Cerebellar nuclear complex (tissue), 1 donor: ENCODE measurements at places on chromosomes 1 and 21.

GRCh38 chr1:218765753-218766152, 407.9 kb upstream of the LYPLAL1 start:
- no peak for DNase-seq

DNA sequence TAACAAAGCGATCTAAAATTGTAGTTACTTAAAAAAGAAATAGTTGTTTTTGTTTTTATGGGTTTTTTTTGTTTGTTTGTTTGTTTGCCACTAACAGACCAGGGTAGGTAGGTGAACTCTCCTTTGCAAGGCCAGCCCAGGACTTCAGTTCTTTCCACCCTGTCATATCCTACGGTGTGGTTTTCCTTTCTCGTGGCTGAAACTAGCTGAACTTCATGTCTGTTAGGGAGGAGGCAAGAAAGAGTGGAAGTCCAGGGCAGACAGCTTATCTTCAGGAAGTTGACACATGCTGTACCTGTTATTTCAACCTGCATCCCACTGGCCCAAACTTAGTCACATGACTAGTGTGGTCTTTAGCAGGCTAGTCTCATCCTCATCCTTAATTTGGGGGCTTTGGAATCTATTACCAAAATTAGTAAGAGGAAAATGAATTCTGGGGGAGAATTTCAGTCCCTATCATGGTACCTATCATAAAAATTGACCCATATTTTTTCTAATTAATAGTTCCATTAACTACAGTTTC, 62.9 kb upstream of the LRRC7 start:
- no peak for DNase-seq

DNA sequence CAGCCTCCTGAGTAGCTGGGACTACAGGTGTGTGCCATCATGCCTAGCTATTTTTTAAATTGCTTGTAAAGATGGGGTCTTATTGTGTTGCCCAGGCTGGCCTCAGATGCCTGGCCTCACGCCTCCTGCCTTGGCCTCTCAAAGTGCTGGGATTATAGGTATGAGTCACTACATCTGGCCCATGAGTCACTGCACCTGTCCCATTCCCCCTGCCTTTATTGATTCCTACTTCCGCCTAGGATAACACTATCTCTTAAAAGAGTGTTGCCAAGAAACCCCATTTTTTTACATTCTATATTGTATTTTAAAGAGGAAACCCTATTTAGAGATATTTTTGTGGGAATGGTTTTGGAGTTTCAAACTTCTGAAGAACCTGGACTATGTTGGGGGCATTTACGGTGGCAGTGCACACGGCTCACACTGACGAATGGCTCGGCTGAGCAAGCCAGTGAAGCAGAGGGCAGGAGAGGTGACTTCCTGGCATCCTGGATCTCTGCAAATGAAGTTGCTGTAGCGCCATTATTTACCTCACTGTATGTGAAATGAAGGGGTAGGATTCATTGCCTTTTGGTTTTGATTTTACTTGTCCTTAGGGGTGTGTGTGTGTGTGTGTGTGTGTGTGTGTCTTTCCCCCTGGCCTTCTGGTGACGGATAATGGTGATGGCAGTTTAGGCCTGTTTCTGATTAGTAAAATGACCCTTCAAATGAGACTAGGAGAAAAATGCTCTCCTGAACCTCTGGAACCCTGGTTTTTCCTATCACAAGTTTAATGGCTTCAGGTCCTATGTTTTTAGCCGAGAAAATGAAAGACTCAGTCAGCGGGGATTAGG, 22.5 kb downstream of the KIF26B start:
- no peak for DNase-seq

DNA sequence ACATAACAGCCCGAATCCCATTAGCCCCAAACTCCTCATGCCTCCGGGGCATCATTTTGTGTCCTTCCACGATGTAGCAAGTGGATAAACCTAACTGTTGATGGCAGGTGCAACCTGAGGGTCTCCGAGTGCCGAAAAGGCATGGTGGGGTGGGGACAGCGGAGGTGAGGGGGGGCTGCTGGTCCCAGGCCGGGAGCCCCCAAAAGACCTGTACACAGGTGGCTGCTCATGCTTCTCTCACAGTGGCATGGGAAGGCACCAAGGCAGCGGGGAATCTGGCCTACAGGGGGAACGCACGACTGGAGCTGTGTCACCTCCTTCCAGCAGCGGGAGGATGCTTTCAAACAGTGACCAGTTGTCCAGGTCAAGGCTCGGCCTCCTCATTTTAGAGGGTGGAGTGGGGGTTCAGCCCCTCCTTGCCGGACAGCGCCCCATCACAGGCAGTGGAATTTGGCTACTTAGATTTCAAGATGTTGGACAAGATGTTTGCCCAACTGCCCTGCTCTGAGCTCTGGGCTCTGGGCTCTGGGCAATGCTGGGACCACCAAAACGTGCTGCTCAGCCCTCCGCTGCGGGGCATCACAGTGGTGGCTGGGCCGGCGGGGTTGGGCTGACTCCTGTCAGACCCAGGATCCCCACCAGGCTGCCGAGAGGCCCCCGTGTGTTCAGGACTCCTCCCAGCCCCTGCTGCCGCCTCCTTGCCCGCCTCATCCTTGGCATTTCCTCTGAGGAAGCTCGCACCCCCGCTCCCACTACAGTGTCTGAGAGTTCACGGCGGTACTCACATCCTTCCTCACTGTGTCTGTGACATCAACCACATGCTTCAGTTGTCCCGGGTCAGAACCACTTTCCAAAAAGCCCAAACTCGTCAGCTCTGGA, 7.6 kb downstream of the DNMT3L start:
- DNase-seq, result no peak

- no peak for DNase-seq
Observed at GRCh38 chr1:4656533-4657140, 2.2 kb downstream of the AJAP1 start.

DNA sequence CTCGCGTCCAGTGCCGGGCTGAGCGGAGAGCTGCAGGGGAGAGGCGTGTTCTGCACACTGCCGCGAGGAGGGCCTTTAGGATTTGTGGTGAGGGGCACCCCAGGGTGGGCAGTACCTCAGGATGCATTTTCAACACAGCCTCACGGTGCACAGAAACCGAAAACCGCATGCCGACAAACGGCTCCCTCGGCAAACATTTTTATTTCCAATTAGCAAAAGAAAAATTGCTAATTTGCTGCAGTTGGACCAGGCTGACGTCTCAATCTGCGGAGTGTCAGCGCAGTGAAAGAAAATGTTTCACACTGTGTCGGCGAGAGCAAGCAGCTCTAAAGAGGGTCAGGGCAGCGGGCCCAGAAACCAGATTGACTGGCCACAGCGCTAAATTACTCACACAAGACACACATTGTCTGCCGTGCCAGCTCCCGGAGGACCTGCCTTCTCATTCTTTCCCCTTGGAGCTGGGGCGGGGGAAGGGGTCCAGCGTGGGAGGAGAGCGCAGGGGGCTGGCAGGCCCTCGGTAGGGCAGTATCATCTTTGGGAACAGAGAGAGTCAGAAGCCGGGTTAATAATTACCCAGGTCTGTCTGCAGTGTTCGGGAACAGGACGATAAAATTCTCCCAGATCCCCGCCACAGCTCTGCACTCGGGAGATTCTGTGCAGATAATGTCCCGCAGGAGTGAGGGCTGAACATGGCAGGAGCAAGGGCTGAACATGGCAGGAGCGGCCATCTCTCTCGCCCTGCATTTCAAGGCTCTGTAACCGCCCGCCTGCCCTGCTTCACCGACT, 150.2 kb downstream of the PRDM16 start:
- DNase-seq, result no peak

GRCh38 chr21:33013626-33014025, 12.1 kb upstream of the OLIG2 start:
- DNase-seq, result no peak

DNA sequence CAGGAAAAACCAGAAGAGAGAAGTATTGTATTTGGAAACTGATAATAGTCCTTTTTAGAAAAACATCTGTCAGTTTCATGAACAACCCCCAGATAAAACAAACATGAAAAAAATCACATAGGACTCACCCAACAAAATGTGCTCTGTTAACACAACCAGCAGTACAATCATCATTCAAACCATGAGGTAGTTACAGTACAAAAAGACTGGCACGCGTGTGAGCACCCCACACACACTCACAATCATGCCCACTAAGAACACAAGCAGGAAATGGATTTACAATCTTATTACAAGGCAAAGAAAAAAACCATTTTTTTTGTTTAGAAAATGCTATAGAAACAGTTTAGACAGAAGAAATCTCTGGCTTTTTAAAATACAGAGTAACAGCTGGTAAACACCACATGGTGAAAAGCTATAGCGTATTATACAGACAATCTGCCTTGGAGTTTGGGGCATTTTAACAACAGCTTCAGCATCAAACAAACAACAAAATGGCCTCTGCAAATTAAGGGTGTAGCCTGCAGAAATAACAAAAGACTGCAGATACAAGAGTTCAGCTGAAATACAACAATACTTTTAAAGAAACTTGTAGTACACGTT, 180.0 kb downstream of the CDC7 start:
- no peak for DNase-seq

GRCh38 chr1:41919764-41920397, 1.2 kb upstream of the HIVEP3 start:
- peak; percentile 86 for DNase-seq

- no peak for DNase-seq
Observed at GRCh38 chr1:156150333-156151011, 2.9 kb upstream of the SEMA4A start.

- DNase-seq, result no peak
Observed at GRCh38 chr1:61536174-61537108, 188.5 kb downstream of the TM2D1 start.

DNA sequence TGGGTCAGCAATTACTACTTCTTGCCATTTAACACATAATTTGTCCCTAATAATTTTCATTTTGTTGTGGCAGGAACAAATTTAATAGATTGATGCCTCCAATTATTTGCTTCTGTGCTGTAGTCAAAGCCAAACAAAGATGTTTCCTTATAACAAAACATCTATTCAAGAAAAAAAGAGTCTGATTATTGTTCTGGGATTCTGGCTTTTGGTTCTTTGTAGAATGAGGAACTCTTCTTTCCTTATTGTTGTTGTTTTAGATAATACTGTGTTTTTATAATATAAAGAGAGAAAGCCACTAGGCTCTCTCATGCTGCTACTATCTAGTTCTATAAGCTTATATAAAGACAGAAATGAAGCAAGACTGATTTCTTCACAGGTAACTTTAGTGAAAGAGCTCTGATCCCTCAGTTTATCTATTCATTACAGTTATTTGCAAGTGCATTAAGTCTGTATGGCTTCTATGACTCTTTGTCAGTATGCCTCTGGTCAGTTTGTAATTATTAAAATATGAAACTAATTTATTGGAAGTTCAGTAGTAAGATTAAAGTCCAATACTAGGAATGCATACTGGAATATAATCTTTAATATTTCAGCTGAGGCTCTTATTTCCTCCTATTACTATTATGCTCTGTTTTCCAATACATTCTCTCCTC, 37.4 kb downstream of the PRKACB start:
- no peak for DNase-seq

DNA sequence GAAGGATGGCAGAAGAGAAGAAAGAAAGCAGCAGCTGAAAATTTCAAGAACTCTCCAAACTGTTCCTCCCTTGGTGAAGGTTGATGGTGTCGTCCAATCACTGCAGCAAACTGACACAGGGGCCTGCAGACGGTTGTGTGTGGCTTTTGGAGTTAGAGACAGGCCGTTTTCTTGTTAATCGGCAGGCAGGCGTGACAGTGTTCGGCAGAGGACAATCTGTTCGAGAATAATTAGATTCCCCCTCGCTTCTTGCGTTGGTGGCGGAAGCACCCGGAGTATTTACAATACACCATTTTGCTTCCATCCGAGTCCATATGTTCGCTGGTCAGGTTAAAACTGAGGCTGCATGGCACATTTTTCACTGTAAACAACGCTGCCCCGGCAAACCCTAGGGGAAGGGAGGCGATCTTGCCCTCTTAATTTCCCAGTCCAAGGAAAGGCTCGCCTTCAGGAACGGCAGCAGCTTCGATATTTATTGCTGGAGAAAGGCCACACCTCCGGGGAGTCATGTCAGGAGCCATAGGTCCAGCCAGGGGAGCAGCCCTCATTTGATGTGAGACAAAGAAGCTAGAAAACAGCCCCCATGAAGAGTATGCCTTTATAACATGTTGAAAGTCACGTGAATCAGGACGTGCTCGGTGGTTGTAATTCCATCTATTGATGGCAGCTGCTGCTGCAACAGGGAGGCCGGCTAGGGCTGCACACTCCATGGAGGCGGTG, 360.1 kb downstream of the SMYD3 start:
- DNase-seq, result no peak

DNA sequence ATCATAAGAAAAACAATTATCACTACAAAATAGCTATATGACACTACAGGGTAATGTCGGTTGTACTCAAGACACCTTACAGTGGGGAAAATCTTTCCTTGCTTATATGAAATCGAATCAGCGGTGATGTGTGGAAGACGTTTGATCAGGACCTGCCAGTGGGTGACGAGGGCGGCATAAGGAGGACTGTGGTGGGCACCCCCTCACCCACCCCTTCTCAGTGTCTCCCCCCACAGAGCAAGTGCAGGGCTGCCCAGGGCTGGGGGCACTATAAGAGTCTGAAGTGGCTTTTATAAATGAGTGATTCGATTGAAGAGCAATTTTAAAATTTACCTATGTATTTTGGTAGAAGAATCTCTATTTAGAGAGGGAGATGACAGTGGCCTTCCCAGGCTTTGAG, 35.8 kb downstream of the CRYAA start:
- DNase-seq, result no peak

GRCh38 chr1:170700842-170701615, 37.1 kb downstream of the PRRX1 start:
- no peak for DNase-seq
